D721Med (cell line): ENCODE measurements at places on chromosomes 11 and 22.

DNA sequence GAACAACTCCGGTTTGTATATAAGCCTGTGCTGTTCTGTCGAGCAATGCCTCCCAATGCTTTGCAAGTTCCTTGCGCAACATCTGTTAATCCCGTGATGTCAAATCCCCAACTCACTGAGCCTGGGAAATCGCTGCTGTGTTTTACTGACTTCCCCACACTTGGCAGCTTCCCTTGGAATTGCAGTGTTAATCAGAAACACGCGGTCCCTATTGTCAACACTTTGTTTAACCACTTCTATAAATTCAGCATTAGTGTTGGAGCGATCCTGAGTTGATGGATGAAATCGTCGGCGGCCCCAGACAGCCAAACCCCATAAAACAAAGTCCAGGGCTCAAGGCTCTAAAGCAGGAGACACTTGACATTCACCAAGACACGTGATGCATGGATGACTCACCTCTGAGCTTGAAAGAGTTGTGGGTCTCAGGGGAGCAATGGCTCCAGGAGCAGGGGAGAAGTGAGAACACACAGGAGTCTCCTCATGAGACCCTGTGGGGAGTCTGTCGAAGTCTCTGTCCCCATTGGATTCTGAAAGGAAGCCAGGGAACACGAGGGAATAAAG is 555.3 kb downstream of the MIAT start:
- DNase-seq = no peak

DNA sequence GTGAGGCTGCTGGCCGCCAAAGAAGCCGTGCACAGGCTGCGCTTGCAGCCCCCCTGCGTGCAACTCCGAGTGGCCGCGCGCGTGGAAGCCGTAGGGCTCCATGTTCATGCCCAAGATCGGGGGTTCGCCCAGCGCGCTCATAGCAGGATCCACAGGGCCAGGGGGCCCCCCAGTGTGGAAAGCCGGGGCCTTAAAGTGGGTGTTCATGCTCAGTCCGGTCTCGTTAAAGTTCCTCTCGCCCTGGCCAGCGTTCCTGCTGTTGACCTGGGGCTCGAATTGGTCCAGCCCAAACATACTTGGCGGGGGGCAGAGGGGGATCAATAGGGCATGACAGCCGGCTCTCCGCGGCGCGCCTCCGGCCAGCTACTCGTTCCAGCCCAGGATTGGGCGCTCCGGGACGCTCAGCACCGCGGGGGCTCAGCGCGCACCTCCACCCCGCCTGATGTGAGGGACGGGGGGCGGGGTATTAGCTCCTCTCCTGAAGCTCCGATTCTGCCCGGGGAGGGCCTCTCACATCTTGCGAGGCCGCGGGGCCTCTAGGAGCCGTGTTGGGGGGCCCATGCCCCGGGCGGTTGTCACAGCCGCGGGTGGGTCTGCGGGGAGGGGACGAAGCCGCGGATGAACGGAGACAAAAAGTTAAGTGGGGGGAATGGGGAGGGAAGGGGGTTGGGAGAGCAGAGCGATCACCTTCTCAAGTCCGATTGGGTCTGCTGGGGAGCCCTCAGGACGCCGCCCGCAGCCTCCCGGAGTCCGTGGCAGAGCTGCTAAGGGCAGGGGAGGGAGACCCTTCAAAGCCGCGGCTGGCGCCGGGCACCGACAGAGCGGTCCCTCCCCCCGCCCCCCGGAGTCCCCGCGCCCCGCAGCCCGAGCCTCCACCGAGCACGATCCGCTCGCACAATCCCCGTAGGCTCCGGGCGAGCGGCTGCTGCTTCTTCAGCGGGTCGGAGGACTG is 1.0 kb downstream of the MN1 start:
- DNase-seq = no peak

GRCh38 chr11:57310091-57310490 is 14.7 kb downstream of the TNKS1BP1 start:
- DNase-seq = no peak

GRCh38 chr11:17148536-17148935 is 59.2 kb downstream of the PIK3C2A start:
- no peak for DNase-seq

DNA sequence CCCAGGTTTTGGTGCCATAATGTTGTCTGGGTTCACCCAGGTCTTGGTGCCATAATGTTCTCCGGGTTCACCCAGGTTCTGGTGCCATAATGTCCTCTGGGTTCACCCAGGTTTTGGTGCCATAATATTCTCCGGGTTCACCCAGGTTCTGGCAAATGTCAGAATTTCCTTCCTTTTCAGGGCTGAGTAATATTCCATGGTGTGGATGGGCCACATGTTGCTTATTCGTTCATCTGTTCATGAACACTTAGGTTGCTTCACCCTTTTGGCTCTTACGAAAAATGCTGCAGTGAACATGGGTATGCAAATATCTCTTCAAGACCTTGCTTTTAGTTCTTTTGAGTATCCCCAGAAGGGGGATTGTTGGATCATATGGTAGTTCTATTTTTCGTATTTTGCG is 15.1 kb upstream of the GRAMD4 start:
- DNase-seq = no peak

GRCh38 chr11:112321501-112322172 is 61.0 kb upstream of the PLET1 start:
- no peak for DNase-seq

- DNase-seq = no peak
These were observed 68.0 kb upstream of the KCNQ1OT1 start for GRCh38 chr11:2767801-2768200.
